ENCODE measurements at places on chromosomes 3 and 15. TPM values are rescaled to one million over a fixed set of nuclear protein-coding genes. Genes with fewer than 3 reads are reported as not detected.
A peak's percentile ranks its signal among the peaks of the same experiment; 100 is the strongest.

PIGZ gene
- 6.3 TPM for total RNA-seq

DNA sequence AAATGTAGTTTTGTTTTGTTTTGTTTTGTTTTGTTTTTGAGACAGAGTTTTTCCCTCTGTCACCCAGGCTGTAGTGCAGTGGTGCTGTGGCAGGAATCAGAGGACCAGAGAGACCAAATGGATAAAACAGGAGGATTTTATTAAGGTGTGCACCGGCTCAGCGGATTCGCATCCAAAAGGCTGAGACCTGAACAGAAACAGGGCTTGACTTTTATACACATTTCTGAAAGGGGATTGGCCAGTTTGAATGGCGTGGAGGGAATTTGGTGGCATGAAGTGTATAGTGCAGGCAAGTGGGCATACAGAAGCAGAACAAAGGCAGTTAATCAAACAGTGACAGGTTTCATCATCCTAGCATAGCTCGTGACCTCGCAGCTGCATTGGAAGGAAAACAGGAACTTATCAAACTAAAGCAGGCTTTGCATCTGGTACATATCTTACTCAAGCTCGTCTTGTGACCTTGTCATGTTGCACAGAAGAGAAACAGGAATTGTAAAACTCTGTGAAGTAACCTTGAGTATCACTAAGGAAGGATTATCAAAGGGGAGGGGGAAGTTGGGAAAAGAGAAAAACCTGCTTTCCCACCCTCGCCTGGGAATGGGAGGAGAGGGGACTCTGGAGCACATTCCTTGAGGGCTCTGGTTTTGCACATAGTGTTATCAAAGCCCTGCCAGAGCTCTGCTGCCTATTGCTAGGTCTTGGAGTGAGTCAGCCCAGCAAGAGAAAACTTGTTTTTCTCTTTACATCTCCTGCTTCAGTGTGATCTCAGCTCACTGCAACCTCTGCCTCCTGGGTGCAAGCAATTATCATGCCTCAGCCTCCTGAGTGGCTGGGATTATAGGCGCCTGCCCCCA lies 38.5 kb downstream of the C3orf62 start:
- DNase-seq: no peak
- no peaks in the 10 kb centered on the region for H3K36me3 ChIP-seq
- no peaks in the 10 kb centered on the region for H3K27me3 ChIP-seq
- no peak overlapping the region for H3K4me3 ChIP-seq

GRCh38 chr3:81839504-81840094 lies 78.2 kb upstream of the GBE1 start:
- no peak overlapping the region for H3K4me3 ChIP-seq
- H3K36me3 ChIP-seq: no peaks in the 10 kb centered on the region
- no peak for DNase-seq
- no peaks in the 10 kb centered on the region for H3K4me1 ChIP-seq
- no peaks in the 10 kb centered on the region for H3K27me3 ChIP-seq

- no peak for DNase-seq
- no peaks in the 10 kb centered on the region for H3K27me3 ChIP-seq
- no peaks in the 10 kb centered on the region for H3K36me3 ChIP-seq
- H3K4me3 ChIP-seq: no peak overlapping the region
- H3K27ac ChIP-seq: no peak overlapping the region
- H3K4me1 ChIP-seq: no peaks in the 10 kb centered on the region
Measured at GRCh38 chr3:73516631-73517030, 108.1 kb downstream of the PDZRN3 start.

GOLGA8N gene
- total RNA-seq: 4.1 TPM

ACOX2 gene
- total RNA-seq: 3.2 TPM

DNA sequence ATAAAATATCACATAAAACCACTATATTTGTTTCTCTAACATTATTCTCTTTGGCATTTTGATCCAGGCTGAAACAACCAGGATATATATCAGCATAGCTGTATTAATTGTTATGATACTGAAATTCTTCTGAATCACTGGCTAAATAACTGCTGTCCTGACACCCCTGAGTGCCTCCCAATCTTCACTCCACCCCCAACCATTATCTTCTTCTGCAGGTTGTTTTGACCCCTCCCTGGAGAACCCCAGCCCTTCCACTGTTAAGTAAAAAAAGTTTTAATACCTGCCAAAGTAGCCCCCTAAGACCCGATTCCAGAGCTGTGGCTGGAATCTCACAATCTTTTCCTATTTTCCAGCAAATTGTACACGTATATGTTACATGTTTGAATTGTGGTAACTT lies 124.1 kb downstream of the DNAH12 start:
- no peaks in the 10 kb centered on the region for H3K4me1 ChIP-seq
- H3K27ac ChIP-seq: no peak overlapping the region
- no peak for DNase-seq
- H3K36me3 ChIP-seq: no peaks in the 10 kb centered on the region

DNA sequence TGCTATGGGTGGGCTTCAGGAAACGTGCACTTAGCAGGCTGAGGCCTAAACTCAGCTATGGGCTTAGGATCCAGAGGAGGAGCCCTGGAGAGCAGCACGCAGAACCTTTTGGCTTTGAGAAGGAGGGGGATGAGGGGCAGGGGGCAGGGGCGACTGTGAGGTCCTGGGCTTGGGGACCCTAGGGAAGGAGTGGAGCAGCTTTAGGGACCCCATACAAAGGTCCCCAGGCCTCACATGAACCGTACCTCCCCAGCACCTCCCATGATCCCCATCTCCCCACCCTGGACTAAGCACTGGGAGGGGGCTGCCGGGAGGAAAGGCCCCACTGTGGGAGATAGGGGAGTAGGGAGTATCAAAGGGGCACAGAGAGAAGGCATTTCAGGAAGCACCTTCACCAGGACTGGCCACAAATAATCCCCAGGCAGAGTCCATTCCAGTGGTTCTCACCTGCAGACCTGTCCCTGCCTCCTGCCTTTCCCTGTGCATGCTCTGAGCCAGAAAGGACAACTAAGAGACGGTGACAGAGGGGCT lies 62.0 kb upstream of the KLF13 start:
- no peak overlapping the region for H3K4me3 ChIP-seq
- no peaks in the 10 kb centered on the region for H3K27me3 ChIP-seq
- H3K4me1 ChIP-seq: no peaks in the 10 kb centered on the region
- no peaks in the 10 kb centered on the region for H3K36me3 ChIP-seq
- no peak for DNase-seq

RBMS3 gene
- total RNA-seq: 1.1 TPM

DNA sequence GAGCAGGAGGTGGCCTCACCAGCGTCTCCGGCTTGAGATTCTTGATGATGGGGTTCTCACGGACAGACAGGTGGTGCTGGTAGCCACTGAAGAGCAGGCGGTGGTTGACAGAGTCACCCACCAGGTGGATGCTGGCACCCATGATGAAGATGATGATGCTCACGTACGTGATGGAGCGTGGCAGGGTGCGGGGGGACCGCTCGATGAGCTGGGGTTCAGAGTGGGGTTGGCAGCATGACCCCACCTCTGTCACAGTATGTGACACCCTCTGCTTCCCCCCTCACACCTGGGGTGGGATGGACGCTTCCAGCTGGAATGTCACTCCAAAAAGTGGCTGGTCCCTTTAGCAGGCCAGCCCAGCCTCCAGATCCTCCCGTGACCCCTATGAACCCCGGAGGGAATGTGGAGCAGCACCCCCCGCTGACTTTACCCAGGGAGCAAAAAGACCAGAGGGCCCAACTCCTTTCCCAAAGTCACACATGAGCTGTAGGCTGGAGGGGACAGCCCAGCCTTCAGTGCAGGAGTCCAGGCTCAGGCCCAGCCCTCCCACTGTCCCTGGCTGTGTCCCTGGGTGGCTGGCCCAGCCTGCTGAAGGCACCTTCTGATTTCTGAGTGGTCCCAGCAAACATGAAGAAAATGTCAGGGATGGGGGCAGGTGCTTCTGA lies 6.7 kb upstream of the CALML4 start:
- no peak overlapping the region for H3K4me3 ChIP-seq
- DNase-seq: no peak
- peaks cover 2% of the 10 kb centered on the region for H3K4me1 ChIP-seq
- no peaks in the 10 kb centered on the region for H3K27me3 ChIP-seq

SLC22A14 gene
- 0.13 TPM for total RNA-seq

DNA sequence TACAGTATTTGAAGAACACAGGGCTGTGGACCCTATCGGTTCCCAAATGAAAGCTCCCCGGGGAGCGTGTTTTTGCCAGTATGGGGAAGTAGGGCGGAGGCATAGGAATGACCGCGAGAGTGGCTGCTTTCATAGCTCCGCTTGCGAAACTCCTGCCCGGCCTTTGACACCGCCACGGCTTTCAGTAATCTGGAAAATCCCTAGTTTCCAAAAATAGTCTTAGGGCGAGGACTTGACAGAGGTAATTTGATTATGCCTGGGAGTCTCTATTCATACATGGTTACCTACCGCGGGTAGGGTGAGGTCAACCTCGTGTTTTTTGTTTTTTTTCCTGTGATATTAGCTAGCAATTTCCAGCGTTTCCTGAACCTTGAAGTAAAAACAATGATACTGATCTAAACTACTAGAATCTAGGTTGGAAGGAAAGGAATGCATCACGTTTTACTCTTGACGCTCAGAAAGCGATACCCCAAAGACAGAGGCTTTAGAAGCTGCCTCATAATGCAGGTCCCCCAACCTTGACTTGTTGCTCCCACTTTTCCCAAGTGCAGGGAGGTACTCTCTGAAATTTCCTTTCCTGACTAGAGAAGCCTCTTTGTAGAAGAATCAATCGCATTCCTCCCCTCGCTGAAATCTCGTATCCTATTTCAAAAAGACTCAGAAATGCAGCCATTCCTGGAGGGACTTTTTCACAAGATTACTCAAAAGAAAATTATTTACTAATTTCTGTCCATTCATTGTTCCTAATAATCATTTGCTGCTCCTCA lies 894 bp upstream of the CCNL1 start:
- DNase-seq: no peak
- H3K27ac ChIP-seq: peak overlapping the region; percentile 100
- peak overlapping the region; percentile 71 for H3K4me3 ChIP-seq
- peaks cover 34% of the 10 kb centered on the region for H3K36me3 ChIP-seq
- no peaks in the 10 kb centered on the region for H3K27me3 ChIP-seq

DNA sequence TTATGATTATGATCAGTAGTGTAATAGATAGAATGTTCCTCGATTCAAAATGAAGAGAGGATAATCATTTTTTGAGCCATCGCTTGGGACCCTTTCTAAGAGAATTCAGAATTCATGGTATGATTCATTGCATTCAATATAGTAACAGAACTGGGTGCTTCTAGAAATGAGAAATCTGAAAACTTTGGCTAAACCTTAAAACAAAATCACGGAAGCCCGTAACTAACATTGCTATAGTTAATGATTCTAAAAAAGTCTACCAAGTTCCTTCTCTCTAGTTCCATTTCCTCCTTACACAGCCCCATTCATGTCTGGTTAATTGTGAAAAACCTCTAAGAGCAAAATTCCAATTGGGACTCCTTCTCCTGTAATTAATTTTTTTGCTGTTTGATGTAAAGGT lies 217.1 kb downstream of the GBE1 start:
- no peaks in the 10 kb centered on the region for H3K36me3 ChIP-seq
- H3K27ac ChIP-seq: no peak overlapping the region
- no peak overlapping the region for H3K4me3 ChIP-seq
- no peak for DNase-seq
